HCEC 1CT (cell line): ENCODE measurements at places on chromosomes 4 and X.
A peak's percentile ranks its signal among the peaks of the same experiment; 100 is the strongest.

DNA sequence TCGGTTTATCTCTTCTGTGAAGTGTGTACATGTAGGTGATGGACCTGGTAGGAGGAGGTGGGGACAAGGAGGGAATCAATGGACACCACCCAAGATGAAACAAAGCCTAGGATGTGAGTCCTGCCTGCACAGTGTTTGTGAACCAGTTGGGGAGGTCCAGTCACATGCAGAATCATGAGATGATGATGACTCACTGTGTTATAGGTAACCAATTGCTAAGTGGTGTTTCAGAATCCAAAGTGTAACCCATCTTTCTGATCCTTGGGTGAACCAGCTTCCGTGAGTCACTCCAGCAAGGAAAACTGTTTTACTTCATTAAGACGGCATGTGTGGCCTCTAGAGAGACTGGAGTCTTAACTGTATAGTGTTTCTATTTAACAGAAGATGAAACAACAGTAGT lies 57.9 kb upstream of the HPF1 start:
- peak; percentile 36 for DNase-seq

GRCh38 chrX:139086246-139086645 lies 374.7 kb upstream of the FGF13 start:
- peak; percentile 14 for DNase-seq

GRCh38 chrX:2703991-2704369 lies 12.9 kb downstream of the CD99 start:
- DNase-seq, result no peak

DNA sequence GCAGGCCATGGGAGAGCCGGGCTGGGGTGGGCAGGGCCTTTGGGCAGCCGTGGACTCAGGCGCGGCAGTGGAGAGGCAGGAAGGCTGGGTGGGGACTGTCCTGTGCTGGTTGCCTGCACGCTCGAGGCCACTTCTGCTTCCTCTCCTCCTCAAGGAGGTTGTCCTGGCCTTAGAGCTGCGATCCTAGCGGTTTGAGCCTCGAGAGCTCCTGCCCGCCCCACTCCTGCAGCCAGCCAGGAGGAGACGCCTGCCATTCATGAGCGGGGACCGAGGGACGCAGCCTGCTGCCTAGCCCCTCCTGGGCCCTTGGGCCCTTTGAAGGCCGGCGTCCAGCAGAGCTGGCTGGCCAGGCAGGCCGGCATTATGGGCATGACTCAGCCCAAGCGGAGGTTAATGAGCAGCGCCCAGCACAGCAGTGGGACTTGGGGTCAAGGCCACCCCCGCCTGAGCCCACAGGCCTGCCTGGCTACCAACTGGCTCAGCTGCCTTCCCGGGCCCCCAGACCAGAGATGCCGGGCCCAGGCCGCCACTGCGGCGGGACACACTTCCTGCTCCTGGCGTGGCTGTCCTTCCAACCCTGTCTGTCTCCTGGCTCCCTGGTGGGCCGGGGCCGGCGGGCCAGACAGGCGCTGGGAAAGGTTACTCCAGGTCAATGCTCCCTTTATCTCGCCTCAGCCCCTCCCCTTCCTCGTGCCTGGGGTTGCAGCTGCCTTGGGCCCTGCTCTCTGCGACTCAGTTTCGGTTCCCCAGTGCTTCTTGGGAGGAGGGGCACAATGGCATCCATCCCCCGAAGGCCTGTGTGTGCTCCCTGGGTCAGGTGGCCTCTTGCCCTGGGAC lies 1.8 kb downstream of the ABCD1 start:
- peak; percentile 30 for DNase-seq

DNA sequence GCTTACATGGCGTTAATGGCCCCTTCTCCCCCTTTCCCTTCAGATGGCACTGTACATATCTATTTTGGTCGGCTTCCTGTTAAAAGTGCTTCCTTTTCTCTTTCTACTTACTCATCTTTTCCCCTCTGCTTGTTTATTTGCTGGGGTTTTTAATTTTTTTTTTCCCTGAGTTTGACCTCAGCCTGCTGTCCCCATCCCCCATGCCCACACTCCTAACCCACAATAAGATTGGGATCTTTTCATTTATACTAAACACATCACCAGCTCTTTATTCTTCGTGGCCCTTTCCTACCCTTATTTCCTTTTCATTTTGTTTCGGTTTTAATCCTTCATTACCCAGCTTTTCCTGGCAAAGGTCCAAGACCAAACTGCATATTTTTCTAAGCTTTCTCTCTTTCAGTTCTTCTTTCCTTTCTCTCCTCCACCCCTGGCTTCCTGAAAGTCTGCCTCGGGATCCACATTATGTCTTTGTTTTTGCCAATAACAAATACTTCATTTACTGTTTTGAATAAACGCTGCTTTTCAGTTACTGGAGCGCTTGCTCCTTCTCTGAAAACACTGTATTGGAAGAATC lies 152.0 kb upstream of the USP9X start:
- peak; percentile 38 for DNase-seq

- DNase-seq, result peak; percentile 10
These were observed 111.2 kb upstream of the GALNT7 start for GRCh38 chr4:173057442-173057841.

- DNase-seq, result no peak
These were observed 258.7 kb downstream of the CXXC4 start for GRCh38 chr4:104235967-104236366.

GRCh38 chr4:115780268-115780667 lies 666.8 kb upstream of the NDST4 start:
- DNase-seq, result no peak

- no peak for DNase-seq
These were observed 234.8 kb upstream of the GNPDA2 start for GRCh38 chr4:44961001-44961755.

DNA sequence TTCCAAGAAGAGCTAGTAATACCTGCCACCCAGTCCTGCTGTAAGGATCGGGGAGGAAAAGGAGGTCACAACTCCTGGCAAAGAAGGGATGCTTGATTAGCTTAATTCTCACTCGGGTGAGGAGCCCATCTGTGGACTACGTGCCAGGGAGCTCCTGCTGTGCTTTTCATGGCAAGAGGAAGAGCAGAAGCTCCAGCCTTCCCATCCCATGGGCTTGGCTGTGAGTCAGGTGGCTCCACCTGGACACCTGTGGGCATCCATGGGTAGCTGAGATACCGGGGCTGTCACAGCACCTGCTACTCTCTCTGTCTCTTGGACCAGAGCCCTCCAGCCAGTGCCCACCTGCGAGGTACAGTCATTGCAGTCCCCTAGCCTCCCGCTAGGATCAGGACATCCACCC lies 18.0 kb downstream of the CLNK start:
- DNase-seq, result no peak

GRCh38 chr4:42512226-42512625 lies 114.9 kb downstream of the SHISA3 start:
- no peak for DNase-seq

DNA sequence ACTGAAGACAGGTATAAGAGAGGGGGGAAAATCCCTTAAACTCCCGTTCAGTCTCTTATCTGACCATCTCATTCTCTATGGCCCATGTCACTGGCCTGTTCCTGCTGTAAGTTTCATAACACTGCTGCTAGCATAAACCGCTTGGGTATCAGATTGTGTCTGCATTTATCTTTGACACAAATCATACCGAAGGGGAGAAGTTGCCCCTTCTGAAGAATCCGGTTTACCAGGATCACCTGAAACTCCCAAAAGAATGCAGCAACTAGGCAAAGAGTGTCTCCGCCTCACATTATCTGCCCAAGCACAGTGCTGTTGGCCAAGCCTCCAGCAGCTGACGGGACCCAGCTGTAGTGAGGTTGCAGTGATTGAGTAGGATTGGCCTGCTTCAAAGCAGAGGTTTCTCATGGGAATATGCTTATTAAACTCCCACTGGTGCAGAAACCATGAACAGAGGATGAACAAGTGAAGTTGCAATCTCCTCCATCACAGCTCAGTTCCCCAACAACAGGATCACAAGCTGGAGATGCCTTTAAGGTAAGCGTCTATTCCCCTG lies 71.3 kb upstream of the PUDP start:
- DNase-seq, result no peak

DNA sequence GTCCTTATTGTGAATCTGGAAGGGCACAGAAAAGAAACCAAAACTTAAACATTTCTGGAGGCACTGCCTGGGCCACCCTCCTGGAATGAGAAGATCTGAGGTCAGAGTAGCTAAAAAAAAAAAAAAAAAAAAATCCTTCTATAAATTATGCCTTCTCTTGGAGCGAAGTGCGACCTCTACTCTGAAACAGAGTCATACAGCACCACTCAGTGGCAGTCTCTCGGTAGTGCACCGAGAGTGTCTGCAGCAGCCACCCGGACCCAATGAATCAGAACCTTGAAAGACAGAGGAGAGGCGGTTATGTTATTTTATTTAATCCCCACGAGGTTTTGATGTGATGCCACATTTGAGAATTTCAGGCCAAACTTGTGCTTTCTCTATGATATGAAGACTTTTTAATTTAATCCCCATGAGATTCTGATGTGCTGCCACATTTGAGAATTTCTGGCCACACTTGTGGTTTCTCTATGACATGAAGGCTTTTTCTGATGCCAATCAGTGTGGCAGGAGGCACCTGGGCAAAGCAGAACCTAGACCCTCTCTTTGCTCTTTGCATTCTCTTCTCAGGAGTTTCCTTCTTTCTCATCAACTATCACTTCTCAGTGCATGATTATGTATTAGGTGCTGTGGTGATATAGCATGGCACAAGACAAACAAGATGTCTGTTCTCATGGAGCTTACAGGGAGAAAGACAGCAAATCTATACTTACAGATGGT lies 5.6 kb upstream of the CT47C1 start:
- DNase-seq, result peak; percentile 44

DNA sequence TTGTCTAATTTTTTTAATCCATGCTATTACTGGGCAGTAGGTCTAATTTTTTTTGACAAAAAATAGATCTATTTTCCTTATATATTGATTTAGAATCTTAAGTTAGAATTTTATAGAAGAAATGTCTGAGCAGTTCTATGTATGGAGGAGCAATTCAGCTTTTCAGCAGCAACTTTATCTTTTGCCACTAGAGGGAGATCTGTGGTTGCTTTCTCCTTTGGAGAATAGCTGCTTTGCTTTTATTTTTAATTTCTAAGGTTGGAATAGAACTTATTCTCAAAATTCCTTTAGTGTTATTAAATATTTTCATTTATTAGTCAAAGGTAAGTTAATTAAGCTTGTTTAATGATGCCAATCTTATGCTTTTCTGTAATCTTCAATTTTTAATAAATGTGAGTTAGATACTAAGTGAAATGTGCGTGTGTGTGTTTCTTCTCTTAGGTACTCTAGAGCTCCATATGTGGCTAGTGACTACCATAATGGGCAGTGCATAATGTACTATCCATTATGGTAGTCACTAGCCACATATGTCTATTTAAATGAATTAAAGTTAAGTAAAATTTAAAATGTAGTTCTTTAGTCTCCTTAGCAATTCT lies 29.3 kb downstream of the FAM199X start:
- no peak for DNase-seq

GRCh38 chr4:88130544-88131305 lies 27.7 kb downstream of the ABCG2 start:
- DNase-seq, result no peak

GRCh38 chr4:110049951-110050925 lies 137.6 kb downstream of the EGF start:
- DNase-seq, result peak; percentile 4

GRCh38 chr4:73676136-73676535 lies 55.9 kb upstream of the RASSF6 start:
- DNase-seq, result no peak

DNA sequence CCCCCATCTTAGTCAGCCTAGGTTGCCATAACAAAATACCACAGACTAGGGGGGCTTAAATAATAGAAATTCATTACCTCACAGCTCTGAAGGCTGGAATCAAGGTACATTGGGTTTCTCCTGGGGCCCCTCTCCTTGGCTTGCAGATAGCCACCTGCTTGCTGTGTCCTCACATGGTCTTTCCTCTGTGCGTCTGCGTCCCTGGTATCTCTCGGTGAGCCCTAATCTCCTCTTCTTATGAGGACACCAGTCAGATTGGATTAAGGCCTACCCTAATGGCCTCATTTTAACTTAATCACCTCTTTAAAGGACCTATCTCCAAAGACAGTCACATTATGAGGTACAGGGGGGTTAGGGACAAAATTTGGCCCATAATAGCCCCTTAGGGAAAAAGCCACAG lies 98.0 kb downstream of the SH3KBP1 start:
- DNase-seq, result no peak

DNA sequence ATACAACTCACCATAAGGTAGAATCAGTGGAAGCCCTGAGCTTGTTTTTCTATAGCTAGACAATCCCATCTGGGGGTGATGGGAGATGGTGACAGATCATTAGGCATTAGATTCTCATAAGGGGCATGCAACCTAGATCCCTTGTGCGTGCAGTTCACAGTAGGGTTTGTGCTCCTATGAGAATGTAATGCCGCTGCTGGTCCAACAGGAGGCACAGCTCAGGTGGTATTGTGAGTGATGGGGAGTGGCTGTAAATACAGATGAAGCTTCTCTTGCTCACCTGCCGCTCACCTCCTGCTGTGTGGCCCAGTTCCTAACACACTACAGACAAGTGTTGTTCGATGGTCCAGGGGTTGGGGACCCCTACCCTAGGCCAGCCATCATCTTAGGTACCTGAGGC lies 5.9 kb upstream of the GATB start:
- no peak for DNase-seq

DNA sequence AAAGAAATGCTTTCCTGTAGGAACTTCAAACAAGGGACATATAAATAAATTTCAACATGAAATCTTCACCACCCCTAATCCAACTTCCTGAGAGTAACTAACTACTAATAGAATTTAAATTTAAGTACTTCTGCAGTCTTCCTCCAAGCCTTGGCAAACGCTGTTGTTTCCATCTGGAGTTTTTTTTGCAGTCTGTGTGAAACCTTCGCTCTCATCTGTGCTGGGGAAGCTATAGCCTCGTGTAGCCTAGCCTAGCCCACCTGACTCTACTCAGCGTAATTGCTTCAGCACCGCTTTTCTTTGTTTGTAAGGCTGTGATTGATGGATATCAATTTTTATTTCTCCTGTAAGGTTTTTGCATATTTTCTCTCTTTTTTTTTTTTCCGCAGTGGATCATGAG lies 30.9 kb downstream of the STOX2 start:
- no peak for DNase-seq

DNA sequence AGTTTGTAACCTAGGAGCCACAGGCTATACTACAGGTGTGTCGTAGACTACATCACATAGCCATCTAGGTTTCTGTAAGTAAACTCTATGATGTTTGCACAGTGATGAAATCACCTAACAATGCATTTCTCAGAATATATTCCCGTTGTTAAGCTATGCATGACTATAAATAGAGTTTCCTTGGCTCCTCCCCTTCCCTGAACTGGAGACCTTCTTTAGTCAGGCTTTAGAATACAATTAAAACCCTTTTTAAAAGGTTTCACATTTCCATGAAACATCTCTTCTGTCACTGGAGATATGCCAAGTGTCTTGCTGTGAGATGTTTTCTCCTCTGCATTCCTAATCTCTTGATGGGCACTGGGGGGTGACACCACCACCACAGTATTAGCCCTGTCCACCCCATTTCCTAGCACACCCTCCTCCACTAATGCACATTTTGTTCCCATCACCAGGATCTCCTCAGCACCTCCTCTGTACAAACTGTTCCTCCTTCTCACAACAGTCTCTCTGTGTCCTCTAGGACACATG lies 334.6 kb upstream of the CPEB2 start:
- DNase-seq, result peak; percentile 50

DNA sequence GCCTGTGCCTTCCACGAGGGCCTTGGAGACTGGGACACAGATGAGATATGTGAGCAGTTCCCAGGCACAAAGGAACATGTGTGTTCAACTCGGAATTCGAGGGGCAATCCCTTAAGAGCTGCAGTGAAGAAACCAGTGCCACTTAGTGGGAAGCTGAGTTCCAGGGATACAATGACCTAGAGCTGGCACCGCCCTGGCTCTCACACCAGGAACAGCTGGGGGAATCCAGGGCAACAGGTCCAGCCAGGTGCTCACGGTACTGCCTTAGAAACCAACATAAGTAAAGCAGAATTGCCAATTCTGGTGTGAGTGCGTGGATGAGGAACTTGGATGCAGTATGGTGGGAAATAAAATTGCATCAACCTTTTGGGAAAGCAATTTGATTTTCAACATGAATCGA lies 122.9 kb downstream of the AFAP1 start:
- no peak for DNase-seq
